Gastroesophageal sphincter (tissue), 4 donors: ENCODE measurements at places on chromosomes 3 and 15.

DNA sequence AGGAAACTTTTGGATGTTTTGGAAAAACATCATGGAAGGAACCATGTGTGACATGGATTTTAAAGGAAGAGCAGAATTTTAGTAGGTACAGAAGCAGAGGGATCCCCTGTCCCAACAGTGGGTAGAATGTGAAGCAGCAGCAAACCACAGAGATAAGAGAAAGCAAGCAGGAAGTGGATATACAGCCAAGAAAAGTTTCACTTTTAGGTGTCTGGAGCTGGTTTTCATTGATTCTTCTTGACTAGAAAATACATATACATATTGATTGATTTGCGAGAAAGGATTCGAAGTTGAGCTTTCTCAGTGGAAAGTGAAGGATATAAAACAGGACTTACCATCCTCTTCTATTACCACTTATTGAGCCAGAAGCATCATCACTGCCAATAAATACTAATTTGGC, 133.5 kb downstream of the KCNMB2 start:
- no peak for ATAC-seq

DNA sequence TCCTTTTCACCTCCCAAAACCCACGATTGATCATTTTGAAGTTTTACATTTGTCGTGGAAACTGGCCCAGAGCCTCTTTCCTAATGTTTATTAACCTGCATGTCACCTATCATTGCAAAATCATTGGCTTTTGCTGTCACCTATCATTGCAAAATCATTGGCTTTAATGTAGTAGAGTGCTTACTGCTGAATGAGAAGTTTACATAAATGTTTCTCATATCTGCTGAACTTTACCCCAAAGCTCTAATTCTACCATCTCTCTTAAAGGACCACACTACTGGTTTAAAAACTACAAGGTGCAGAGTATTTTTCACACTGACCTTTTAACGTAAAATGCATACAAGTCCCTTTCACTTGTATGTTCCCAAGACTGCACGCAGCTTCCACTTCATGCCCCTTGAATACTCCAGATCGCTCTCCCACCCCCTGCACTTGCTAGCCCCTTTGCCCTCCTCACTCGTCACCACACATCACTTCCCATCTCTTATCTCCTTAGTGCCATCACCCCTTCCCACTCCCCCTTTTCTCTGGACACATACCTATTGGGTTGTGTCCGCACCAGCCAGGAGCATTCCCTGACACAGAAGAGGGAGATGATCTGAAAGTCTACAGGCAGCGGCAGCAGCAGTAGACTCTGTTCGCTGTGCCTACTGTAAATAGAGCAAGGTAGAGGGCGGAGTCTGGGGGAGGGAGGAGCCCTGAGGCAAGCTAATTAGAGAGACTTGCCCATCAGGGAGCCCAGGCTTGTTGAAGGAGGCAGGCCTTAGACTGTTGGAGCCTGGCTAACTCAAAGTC, 30.2 kb upstream of the ATOSA start:
- no peak for ATAC-seq

- ATAC-seq: no peak
These were observed 362.3 kb downstream of the NR2F2 start for GRCh38 chr15:96692826-96693225.

- ATAC-seq: no peak
These were observed 67.9 kb upstream of the HEG1 start for GRCh38 chr3:125123451-125124305.
